ENCODE measurements at places on chromosomes 6 and 20.

- DNase-seq, result no peak
Observed at GRCh38 chr6:22333802-22334201, 37.0 kb upstream of the PRL start.

- DNase-seq, result peak; percentile 75
Observed at GRCh38 chr20:20410678-20411077, 42.8 kb downstream of the INSM1 start.

DNA sequence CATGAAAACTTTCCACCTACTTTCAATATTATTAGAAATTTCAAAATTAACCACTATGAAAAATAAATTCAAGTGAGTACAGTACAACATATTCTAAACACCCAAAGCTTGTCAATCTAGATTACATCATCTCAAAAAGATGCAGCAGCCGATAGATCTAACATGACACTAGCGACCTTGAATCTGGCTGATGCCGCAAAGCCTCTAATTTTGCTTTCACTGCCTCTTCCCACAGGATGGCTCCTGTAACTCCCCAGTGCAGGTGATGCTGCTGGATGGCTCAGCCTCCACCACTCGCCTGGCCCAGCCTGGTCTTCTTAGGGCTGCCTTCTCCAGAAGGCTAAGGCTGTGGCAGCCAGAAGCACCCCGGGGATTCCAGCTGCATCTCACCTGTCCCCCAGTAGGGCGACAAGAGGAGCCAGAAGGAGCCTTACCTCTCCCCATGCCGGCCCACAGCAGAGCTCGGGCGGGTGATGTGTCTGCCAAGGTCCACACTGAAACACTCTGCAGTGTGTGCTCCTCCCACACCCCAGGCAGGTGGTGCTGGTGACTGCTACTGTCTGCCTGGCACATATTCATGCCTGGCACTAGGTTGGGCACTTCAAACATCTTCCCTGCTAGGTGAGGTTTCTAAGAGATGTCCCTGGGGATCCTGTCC is 82.1 kb downstream of the SLC23A2 start:
- no peak for DNase-seq

- DNase-seq, result no peak
Observed at GRCh38 chr6:167987396-167988153, 9.9 kb upstream of the KIF25 start.

GRCh38 chr6:170260686-170261085 is 30.2 kb downstream of the DLL1 start:
- DNase-seq, result no peak

DNA sequence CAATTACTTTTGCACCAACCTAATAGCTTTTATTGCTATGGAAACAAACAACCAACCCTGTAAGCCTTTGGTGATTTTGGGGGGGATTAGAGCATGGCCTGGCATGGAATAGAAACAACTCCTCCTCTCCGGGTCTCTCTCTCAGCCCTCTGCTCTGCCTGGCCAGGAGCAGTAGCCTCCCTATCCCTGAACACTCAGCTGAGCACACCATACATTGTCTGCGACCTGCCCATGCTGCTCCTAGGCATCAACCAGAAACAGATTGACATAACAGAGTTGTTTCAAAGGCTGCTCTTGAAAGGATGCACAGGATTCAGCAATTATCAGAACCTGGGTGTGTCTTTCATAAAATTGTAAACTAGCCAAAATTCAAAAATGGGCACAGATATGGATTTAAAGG is 29.8 kb upstream of the SMIM28 start:
- no peak for DNase-seq

DNA sequence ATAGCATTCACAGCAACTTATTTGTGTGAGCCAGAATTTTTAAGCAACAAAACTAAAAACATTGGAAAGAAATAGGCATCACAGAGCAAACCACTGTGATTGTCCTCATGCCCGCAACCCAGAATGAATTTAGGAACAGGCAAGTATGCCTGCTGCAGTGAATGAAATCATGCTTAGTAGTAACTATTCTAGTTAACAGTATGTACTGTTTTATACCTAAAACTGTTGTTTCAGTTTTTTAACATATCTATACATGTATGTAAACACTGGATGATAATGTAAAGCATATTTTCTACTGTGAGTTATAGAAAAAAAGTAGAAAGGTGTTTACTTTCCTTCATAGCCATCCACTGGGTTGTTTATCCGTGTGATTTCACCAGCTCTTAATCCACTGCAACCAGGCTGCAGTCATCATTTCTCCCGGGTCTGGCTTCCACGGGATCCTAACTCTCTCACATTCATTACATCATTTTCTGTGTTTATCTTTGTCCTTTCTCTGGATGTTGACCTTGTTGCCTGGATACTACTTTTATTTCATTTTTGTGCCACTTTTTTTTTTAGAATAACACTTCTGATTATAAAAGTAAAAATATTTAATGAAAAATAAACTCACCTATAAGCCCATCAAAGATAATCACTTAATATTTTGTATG is 3.6 kb upstream of the ARFGEF3 start:
- no peak for DNase-seq

- no peak for DNase-seq
Observed at GRCh38 chr20:46328200-46328882, 20.0 kb upstream of the CDH22 start.

DNA sequence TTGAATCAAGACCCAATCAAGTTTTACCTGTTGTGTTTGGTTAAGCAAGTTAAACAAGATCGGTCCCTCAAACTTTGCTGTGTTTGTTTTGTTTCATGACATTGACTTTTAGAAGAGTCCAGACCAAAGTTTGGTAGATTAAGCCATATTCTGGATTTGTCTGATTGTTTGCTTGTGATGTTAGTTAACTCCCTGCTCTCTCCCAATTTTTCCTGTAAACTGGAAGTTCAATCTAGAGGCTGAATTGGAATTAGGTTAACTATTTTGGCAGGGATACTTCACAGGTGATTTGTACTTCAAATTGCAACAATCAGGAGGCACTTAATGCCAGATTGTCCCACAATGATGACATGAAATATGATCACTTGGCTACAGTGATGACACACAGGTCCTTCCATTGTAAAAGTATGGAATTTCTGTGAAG is 13.6 kb upstream of the SH3BGRL2 start:
- no peak for DNase-seq

DNA sequence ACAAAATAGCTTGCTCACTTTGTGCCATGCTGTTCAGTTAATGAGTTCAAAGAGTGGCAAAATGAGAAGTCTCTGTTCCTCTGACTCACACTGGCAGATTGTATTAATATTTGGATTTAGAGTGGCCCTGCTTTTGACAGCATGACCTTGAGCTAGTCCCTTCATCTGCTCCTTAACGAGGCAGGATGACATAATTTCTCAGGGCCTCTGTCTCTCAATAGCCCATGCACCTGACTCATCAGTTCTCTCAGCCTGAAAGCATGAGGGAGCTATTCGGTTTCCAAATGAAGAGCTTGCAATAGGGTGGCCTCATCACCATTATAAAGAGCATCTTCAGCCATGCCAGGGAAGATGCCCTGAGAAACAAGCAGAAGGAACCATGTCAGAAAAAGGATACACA is 38.2 kb downstream of the CAP2 start:
- no peak for DNase-seq

DNA sequence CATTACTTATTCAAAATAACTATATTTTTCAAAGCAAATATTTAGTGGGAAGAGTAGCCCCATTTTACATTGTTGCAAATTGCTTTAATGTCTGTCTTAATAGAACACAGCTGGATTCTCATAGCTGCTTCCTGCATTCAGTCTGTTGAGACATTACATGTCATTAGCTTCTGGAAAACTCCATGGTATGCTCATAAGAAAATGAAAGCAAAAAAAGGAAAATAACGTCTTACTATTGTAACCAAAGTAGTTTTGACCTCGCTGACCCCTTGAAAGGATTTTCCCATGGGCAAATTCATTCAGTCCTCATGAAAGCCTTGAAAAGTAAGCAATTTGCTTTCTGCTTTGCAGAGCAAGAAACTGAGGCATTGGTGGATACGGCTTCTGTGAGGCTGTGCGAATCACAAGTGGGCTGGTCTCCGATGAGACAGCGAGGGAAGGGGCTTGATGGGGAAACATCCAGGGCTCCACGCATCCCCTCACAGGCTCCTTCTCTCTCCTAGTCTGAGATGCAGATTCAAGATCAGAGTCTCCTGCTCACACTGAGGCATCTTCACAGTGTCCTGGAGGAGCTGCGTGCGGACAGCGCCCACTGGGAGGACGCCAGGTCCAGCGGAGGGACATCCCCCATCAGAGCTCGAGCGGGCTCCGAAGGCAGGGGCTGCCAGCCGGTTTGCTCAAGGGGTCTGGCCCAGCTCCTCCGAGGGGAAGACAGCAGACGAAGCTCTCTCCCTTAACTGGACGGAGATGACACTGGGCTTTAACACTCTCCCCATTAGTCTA is 3.3 kb downstream of the C20orf202 start:
- DNase-seq, result peak; percentile 22

DNA sequence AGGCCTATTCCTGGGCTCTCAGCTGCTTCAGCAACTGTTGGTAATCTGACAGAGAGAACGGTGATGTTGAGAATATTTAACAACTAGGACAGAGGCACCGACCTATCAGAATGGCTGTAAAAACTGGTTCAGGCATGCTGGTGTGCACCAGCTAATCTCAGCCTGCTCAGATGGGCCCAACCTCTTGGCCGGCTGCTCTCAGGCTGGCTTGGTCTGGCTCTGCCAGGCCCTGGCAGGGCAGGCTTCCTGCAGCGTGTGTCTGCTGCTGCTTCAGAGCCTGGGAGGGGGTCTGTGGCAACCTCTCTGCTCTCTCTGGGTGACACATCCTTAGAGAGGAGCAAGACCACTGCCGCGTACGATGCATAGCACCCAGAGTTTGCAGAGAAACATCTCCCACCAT is 4.8 kb downstream of the SLC2A12 start:
- DNase-seq, result no peak

GRCh38 chr6:78749326-78749725 is 118.0 kb upstream of the IRAK1BP1 start:
- DNase-seq, result no peak
